Upper lobe of left lung (tissue), 6 donors: ENCODE measurements at places on chromosomes 6 and 20. TPM values are rescaled to one million over a fixed set of nuclear protein-coding genes. Genes with fewer than 3 reads are reported as not detected.
A peak's percentile ranks its signal among the peaks of the same experiment; 100 is the strongest.

GRCh38 chr20:10498200-10498599 is 63.1 kb downstream of the SLX4IP start:
- H3K27me3 ChIP-seq, result no peaks in the 10 kb centered on the region
- no peaks in the 10 kb centered on the region for H3K4me1 ChIP-seq
- no peak overlapping the region for H3K27ac ChIP-seq
- DNase-seq, result no peak
- no peak overlapping the region for H3K4me3 ChIP-seq

DNA sequence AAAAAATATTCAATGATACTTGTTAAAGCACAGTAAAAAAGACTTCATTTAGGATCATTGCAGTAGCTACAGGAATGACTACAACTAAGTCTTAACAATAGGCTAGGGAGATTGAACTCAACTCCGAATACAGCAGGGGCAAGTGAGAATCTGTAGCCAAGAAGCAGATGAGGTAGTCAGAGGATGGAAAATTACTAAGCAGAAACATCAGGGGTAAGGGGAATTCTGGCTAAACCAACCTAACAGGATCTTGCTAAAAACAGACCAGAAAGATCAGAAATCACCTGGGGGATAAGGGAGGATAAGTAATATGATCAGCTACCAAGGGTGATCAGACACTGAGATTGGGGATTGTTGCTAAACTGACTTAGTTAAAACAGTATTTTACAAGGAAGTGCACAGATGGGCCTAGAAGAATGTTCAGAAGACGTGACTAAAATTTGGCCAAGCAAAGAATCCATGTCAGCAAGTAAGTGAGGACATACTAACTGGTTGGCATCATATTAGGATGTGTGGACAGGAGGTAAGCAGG is 217.5 kb downstream of the TENT5A start:
- no peak overlapping the region for H3K27ac ChIP-seq
- H3K4me3 ChIP-seq, result no peak overlapping the region
- no peaks in the 10 kb centered on the region for H3K36me3 ChIP-seq

- H3K4me1 ChIP-seq, result peaks cover 3% of the 10 kb centered on the region
- no peaks in the 10 kb centered on the region for H3K36me3 ChIP-seq
- H3K27ac ChIP-seq, result no peak overlapping the region
- no peak for DNase-seq
Observed at GRCh38 chr20:32304131-32304746, 26.8 kb downstream of the KIF3B start.

GRCh38 chr20:49843770-49844380 is 31.2 kb downstream of the SLC9A8 start:
- no peaks in the 10 kb centered on the region for H3K27me3 ChIP-seq
- no peak for DNase-seq
- H3K4me3 ChIP-seq, result no peak overlapping the region
- H3K27ac ChIP-seq, result no peak overlapping the region
- peaks cover 28% of the 10 kb centered on the region for H3K36me3 ChIP-seq

DNA sequence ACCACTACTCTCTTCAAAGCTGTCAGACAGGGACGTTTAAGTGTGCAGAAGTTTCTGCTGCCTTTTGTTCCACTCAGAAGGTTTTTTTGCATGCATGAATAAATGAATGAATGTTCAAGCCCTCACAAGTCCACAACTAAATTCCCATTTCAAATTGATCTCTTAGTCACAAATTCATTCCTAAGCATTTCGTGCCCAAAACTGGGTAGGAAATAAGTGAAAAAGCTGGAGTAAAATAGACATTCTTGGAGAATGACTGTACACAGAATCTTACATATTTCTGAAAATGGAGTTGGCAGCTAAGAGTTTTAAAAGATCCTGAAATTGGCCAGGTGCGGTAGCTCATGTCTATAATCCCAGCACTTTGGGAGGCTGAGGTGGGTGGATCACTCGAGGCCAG is 117.6 kb downstream of the PERP start:
- DNase-seq, result no peak
- no peak overlapping the region for H3K27ac ChIP-seq
- no peaks in the 10 kb centered on the region for H3K4me1 ChIP-seq
- H3K36me3 ChIP-seq, result no peaks in the 10 kb centered on the region

DNA sequence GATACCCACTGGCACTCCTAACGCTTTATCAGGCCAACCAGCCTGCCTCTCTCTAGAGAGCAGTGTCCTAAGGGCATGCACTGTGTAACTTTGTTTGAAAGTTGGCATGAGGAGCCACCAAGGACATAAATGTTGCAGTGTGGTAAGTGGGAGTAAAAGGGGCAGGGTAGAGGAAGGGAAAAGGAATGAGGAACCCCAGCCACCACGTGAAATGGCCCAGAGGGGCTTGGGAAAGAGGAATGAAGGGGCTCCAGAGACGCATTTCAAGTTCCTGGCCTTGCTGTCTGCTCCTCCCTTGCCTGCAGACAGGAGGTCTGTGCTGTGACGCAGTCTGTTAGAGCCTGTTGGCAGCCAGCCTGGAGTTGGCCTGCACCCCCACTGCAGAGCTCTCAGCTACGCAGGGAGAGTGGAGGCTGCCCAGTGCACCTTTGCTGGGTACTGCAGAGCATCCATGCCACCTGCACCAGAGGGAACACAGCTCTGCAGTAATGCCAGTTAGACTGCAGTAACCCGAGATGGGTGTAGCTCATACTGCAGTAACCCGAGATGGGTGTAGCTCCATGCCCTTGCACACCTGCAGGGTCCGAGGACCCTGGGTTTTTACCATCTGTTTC is 86.8 kb upstream of the SNAP25 start:
- H3K4me1 ChIP-seq, result no peaks in the 10 kb centered on the region
- H3K27me3 ChIP-seq, result no peaks in the 10 kb centered on the region
- H3K36me3 ChIP-seq, result no peaks in the 10 kb centered on the region
- no peak overlapping the region for H3K4me3 ChIP-seq
- peak; percentile 22 for DNase-seq

GRCh38 chr20:47417245-47418068 is 61.0 kb upstream of the ZMYND8 start:
- no peaks in the 10 kb centered on the region for H3K36me3 ChIP-seq
- H3K4me1 ChIP-seq, result peaks cover 15% of the 10 kb centered on the region
- no peak for DNase-seq

DNA sequence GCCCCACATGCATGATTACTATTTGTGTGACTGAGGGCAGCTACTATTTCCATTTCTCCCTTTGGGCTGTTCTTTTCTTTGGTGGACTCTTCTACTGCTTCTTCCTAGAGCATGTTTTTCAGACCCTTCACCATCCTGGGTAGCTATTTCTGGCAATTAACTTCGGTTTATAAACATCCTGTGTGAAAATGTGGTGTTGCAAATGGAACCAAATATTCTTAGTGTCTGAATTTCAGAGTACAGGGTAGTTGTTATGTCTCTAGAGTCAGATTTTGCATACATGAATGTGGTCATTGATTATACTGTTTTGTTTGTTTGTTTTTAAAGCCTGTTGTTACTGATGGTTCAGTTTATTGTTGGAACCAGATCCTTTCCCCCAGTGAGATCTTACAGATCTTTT is 49.7 kb downstream of the PROKR2 start:
- H3K4me1 ChIP-seq, result no peaks in the 10 kb centered on the region
- no peak for DNase-seq
- no peak overlapping the region for H3K27ac ChIP-seq
- no peaks in the 10 kb centered on the region for H3K27me3 ChIP-seq
- no peak overlapping the region for H3K4me3 ChIP-seq

RRAGD gene
- total RNA-seq, result 62.7 TPM

DNA sequence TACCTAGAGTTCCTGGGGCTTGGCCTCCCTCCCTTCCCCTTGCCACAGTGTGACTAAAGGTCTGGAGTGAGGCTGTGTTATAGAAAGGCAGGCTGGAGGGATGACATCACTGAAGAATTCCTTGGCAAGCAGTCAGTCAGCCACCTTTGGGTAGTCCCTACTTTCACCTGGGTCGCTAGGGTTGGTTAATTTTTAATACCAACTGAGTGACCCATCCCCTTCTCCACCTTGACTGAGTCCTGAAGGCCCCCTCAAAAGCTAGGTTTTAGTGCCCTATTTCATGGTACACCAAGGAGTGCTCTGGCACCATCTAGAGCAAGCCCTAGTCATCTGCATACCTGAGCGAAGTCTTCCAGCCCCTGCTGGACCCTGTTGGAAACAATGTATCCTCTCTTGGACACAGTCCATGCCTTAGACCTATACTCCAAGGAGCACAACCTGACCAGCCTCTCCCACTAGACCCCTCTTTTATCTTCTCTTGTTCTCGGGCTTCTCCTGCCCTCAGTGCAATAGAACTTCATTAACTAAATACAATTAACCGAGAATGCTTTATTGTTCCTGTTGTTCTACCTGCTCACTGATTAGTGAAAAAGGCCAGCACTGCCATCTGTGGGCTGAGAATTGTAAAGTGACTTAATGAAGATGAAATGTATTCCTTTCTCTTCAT is 44.6 kb downstream of the RIN2 start:
- H3K4me1 ChIP-seq, result peaks cover 14% of the 10 kb centered on the region
- H3K36me3 ChIP-seq, result peaks cover 3% of the 10 kb centered on the region
- H3K4me3 ChIP-seq, result no peak overlapping the region
- DNase-seq, result no peak

GRCh38 chr6:3013486-3013885 is 13.8 kb downstream of the NQO2 start:
- H3K36me3 ChIP-seq, result no peaks in the 10 kb centered on the region
- no peaks in the 10 kb centered on the region for H3K27me3 ChIP-seq
- H3K4me3 ChIP-seq, result no peak overlapping the region
- H3K4me1 ChIP-seq, result no peaks in the 10 kb centered on the region
- peak overlapping the region; percentile 62 for H3K27ac ChIP-seq

DNA sequence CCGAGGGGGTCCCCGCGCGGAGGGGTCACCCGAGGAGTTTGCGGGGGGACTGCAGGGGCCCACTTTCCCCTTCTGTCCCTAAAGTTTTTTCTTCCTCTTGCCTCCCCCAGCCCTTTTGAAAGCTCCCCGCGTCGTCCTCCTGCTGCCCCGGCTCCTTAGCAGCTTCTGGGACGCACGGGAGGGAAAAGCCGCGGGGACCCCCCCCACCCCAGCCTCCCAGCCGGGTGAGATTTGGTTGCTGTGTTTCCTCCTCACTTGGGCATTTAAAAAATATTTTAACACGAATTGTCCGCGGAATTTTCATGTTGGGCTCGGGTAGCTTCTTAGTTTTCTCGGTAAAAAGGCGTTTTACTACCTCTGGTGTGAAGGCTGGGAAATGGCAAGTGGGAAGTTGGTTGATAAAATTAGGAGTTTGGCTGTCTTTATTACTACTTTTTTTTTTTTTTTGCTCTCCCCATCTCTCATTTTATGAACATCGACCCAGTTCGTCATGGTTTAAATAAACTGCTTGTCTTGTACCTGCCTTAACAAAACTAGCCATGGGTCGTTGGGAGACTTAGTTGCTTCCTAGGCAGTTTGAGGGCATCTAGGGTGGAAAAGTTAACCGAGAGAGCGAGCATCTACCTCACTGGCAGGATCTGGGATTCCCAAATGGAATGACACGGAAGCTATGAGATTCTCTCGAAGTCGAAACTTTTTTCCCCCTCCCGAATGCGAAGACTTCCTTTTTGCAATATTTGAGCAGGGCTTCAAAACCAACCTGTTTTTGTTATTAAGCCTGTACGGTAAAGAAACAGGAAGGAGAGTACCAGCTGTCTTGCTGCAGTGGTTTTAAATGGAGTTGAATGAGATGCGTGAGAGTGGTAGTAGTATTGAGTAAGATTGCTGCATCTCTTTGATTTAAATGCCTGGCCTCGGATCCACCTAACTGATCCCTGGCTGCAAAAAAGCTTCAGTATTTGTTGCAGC is 868 bp downstream of the NCOA3 start:
- peak; percentile 26 for DNase-seq
- H3K4me1 ChIP-seq, result peaks cover 27% of the 10 kb centered on the region
- no peaks in the 10 kb centered on the region for H3K36me3 ChIP-seq
- H3K27me3 ChIP-seq, result no peaks in the 10 kb centered on the region
- H3K4me3 ChIP-seq, result peak overlapping the region; percentile 84

DNA sequence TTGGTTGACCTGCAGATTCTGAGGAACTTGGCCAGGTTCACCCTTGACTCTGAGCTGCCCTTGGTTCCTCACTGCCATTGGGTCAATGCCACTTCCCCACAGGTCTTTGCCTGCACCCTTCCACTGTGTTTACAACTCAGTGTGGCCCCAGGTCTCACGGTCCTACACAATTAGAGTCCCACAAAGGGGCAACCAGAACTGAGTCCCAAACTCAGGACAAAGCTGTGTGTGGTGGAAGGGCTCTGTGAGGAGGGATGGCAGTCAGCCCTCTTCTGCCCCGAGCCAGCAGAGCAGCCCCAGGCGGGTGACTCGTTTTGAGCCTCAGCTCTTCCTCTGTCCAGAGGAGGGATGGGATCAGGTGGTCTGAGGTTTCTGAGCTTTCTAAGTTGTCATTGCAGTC is 69.5 kb downstream of the NPEPL1 start:
- no peaks in the 10 kb centered on the region for H3K36me3 ChIP-seq
- H3K27ac ChIP-seq, result no peak overlapping the region
- no peaks in the 10 kb centered on the region for H3K4me1 ChIP-seq
- H3K4me3 ChIP-seq, result no peak overlapping the region
- H3K27me3 ChIP-seq, result no peaks in the 10 kb centered on the region

DNA sequence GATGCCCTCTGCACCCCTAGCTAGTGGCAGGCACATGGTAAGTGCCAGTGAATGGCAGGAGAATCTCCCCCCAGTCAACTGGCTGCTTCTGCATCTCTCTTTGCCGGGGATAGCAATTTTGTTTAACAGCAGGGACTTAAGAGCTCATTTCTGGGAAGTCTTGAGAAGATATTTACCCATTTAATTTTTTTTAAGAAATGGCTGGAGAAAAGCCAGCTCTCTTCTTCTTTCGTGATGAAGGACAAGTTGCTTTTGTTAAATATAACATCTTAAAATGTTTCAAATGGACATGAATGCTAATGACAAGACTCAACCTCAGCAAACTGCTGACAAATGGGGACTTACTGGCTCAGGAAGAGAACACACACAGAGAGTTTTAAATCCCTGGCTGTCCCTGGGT is 55.0 kb upstream of the IYD start:
- H3K27me3 ChIP-seq, result no peaks in the 10 kb centered on the region
- H3K36me3 ChIP-seq, result no peaks in the 10 kb centered on the region

DLK2 gene
- 1.9 TPM for total RNA-seq

DNA sequence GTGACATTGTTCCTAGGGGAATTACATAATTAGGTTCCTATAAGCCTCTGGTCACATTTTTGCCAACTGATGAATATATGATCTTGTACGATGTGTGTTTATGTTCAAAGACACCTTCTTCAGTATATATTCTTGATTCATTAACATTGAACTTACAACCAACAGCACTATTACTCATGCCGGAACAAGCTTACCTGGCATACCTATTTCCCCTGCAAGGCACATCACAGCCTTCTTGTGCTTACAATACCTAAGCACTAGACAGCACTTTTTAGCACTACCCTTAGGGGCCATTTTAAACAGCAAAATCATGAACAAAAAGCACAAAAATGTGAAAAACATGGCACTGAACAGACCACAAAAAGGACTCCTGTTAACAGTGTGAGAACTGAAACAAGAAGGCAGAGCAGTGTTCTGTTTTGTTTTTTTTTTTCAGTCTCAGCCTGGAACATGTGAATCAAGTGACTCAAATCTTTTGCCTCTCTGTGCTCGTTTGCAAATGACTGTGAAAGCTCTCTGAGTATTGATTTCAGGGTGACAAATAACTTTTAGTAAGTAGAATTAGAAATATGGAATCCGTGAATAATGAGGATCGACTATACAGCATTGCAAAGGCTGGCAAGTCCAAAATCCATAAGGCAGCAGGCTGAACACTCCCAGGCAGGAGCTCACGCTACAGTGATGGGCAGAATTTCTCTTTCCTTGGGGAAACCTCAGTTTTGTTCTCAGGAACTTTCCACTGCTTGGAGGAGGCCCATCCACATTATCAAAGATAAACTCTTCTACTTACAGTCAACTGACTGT is 102.3 kb upstream of the TSHZ2 start:
- no peak for DNase-seq
- no peaks in the 10 kb centered on the region for H3K4me1 ChIP-seq
- H3K27ac ChIP-seq, result no peak overlapping the region
- no peaks in the 10 kb centered on the region for H3K27me3 ChIP-seq
- no peaks in the 10 kb centered on the region for H3K36me3 ChIP-seq
- no peak overlapping the region for H3K4me3 ChIP-seq
